Panc1 (cell line): ENCODE measurements at places on chromosomes 5 and 9. TPM values are rescaled to one million over a fixed set of nuclear protein-coding genes. Genes with fewer than 3 reads are reported as not detected.

Gene FAM114A2
- 20.7 TPM for total RNA-seq

Gene APBB3
- total RNA-seq: 28.6 TPM

Gene RNF224
- 0.15 TPM for total RNA-seq

Gene ANKRD34B
- 0.10 TPM for total RNA-seq

DNA sequence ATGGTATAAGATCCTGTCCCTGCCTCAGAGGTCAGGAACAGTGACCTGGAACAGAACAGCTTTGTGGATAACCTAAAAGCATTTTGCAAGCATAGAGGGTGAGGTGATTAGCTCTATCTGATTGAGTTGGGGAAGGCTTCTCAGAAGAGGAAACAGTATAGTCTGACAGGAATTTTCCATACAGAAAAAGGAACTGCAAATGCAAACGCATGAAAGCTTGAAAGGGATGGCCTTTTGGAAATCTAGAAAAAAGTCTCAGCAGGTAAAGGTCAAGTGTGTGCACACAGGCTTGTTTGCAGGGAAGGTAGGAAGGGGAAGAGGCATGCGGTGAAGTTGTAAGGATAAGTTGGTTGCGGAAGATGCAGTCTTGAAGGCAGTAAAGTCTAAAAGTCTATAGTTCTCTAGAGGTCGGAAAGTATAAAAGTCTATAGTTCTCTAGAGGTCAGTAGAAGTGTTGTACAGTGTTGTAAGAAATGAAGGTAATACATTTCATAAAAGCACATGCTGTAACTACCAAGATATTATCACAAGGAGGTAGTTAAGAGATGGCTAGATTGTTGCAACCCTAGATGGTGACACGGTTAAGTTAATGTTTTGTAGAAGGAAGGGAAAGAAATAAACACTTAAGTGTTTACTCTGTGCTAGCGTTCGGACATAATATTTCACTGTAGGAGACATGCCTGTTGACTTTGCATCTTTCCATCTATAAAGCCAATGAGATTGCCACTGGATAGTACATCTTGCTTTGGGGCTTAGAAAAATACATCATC is 16.7 kb upstream of the HSPB3 start:
- H3K4me1 ChIP-seq: no peaks in the 10 kb centered on the region
- H3K27ac ChIP-seq: no peak overlapping the region
- no peaks in the 10 kb centered on the region for H3K27me3 ChIP-seq
- DNase-seq: no peak
- no peaks in the 10 kb centered on the region for H3K36me3 ChIP-seq
- H3K4me3 ChIP-seq: no peak overlapping the region

DNA sequence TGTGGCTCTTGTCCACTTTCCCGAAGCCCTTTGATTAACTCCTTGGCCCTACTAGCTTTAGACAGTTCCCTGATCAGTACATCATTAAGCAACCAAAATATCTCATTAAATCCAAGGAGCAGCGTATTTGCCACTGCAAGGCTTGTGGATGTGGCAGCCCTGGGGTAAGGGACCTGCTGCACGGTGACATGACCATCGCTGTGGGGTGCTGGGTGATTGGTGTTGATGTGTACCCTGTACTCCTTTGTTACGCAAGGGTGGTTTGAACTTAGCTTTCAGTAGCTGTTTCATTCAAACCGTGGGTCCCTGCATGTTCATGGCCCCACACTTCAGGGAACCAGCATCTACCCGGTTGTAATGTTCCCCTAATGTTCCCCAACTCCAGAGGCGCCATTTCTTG is 41.0 kb downstream of the OTULIN start:
- peaks cover 7% of the 10 kb centered on the region for H3K36me3 ChIP-seq
- H3K27me3 ChIP-seq: no peaks in the 10 kb centered on the region
- no peak for DNase-seq
- no peak overlapping the region for H3K4me3 ChIP-seq

- no peak for DNase-seq
- no peaks in the 10 kb centered on the region for H3K4me1 ChIP-seq
- no peak overlapping the region for H3K27ac ChIP-seq
- H3K27me3 ChIP-seq: no peaks in the 10 kb centered on the region
Observed at GRCh38 chr5:79685627-79686026, 4.0 kb upstream of the CMYA5 start.

- H3K4me1 ChIP-seq: no peaks in the 10 kb centered on the region
- H3K36me3 ChIP-seq: no peaks in the 10 kb centered on the region; the same call in 1 of the 2 replicates
- peaks cover 18% of the 10 kb centered on the region for H3K27me3 ChIP-seq
- no peak overlapping the region for H3K27ac ChIP-seq
Observed at GRCh38 chr5:157267025-157267424, 1.1 kb downstream of the CYFIP2 start.

- H3K27ac ChIP-seq: no peak overlapping the region
- no peaks in the 10 kb centered on the region for H3K27me3 ChIP-seq
- no peak for DNase-seq
- H3K4me3 ChIP-seq: no peak overlapping the region
Observed at GRCh38 chr9:27426511-27427271, 97.4 kb upstream of the IFNK start.

- DNase-seq: no peak
- no peak overlapping the region for H3K27ac ChIP-seq
Observed at GRCh38 chr5:160434022-160434531, 12.4 kb downstream of the PTTG1 start.

Gene KCNN2
- total RNA-seq: not detected

- H3K4me1 ChIP-seq: no peaks in the 10 kb centered on the region
- peaks cover 3% of the 10 kb centered on the region for H3K27me3 ChIP-seq
- H3K27ac ChIP-seq: no peak overlapping the region
- no peaks in the 10 kb centered on the region for H3K36me3 ChIP-seq
- no peak for DNase-seq
- H3K4me3 ChIP-seq: no peak overlapping the region
Observed at GRCh38 chr9:76709020-76709419, 55.2 kb upstream of the PCA3 start.

- H3K27ac ChIP-seq: no peak overlapping the region
- H3K36me3 ChIP-seq: no peaks in the 10 kb centered on the region
- DNase-seq: no peak
- H3K27me3 ChIP-seq: no peaks in the 10 kb centered on the region
- no peaks in the 10 kb centered on the region for H3K4me1 ChIP-seq
Observed at GRCh38 chr5:44891116-44891515, 82.4 kb downstream of the MRPS30 start.

DNA sequence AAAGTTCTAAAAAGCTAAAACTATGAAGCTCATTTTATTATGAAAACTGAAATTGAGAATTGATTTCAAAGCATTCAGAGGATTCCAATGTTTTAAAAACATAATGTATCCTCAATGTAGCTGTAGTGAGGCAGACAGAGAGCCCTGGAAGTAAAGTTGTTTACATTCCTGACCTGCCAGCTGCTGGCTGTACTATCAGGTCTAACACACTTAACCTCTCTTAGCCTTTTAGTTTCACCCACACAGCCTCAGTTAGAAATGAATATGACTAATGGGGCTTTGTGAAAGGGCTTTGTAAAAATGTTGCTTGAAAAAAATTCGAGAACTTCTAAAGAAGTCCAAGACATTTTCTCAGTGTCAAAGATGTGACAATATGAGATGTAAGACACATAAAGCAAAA is 122.6 kb downstream of the FBXL17 start:
- no peaks in the 10 kb centered on the region for H3K36me3 ChIP-seq
- no peaks in the 10 kb centered on the region for H3K27me3 ChIP-seq
- no peak overlapping the region for H3K27ac ChIP-seq
- DNase-seq: no peak
- H3K4me1 ChIP-seq: 0 out of 2 replicates have a peak, but pooled peaks cover 8% of the 10 kb centered on the region

GRCh38 chr5:172697123-172698121 is 56.4 kb downstream of the NEURL1B start:
- no peaks in the 10 kb centered on the region for H3K36me3 ChIP-seq
- H3K27ac ChIP-seq: peak overlapping the region; percentile 80
- peaks cover 9% of the 10 kb centered on the region for H3K4me1 ChIP-seq

DNA sequence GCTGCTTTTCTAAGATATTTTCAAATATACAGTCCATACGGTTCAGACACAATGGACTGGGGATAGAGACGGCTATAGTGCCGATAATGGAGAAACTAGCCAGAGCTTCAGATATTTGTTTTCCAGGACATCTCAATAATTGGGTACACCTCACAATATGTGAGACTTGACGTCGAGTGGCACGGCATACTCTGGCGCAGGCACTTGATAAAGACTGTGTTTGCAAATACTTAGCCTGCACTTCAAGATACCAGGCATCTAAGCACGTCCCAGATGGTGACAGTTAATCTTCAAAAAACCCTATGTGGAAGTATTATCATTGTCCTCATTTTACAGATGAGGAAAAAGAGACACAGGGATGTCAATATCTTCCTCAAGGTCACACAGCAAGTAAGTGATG is 48.5 kb downstream of the SEMA5A start:
- H3K4me3 ChIP-seq: no peak overlapping the region
- no peak for DNase-seq
- no peak overlapping the region for H3K27ac ChIP-seq
- no peaks in the 10 kb centered on the region for H3K27me3 ChIP-seq
- no peaks in the 10 kb centered on the region for H3K36me3 ChIP-seq

- no peak for DNase-seq
- no peak overlapping the region for H3K27ac ChIP-seq
- H3K36me3 ChIP-seq: no peaks in the 10 kb centered on the region
- no peak overlapping the region for H3K4me3 ChIP-seq
Observed at GRCh38 chr9:136429683-136430491, 9.8 kb downstream of the INPP5E start.

Gene PFN3
- total RNA-seq: not detected

- H3K4me3 ChIP-seq: no peak overlapping the region
- no peaks in the 10 kb centered on the region for H3K4me1 ChIP-seq
- H3K27me3 ChIP-seq: no peaks in the 10 kb centered on the region; the same call in 1 of the 2 replicates
Observed at GRCh38 chr5:83711982-83712601, 8.6 kb downstream of the HAPLN1 start.

Gene GSN
- 278 TPM for total RNA-seq

GRCh38 chr9:109868207-109868606 is 88.2 kb downstream of the PALM2AKAP2 start:
- H3K4me3 ChIP-seq: no peak overlapping the region
- no peaks in the 10 kb centered on the region for H3K4me1 ChIP-seq
- no peaks in the 10 kb centered on the region for H3K36me3 ChIP-seq
- H3K27ac ChIP-seq: no peak overlapping the region
- DNase-seq: no peak

Gene LCN15
- 0.05 TPM for total RNA-seq

GRCh38 chr9:37486616-37487548 is 1.1 kb downstream of the POLR1E start:
- peaks cover 27% of the 10 kb centered on the region for H3K36me3 ChIP-seq
- DNase-seq: no peak
- H3K4me3 ChIP-seq: peak overlapping the region; percentile 67
- peak overlapping the region; percentile 91 for H3K27ac ChIP-seq
- no peaks in the 10 kb centered on the region for H3K27me3 ChIP-seq

DNA sequence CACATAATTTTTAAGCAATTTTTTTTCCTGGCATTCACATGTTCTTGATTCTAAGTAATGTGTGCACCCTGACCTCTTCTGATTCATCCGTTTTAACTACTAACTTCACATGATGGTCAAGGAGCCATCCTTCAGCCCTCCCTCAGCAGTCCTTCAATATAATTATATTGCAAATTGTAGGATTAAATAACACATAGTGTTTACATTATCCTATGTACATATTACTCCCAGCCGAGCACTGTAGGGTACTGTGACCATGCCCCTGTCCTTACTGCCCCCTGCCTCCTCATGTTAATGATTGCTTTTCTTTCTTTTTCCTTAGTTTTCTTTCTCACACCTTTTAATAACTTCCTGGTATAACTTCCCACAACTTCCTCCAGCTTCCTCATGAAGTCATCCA is 96.3 kb upstream of the FANCC start:
- H3K4me1 ChIP-seq: no peaks in the 10 kb centered on the region; the same call in 1 of the 2 replicates
- no peaks in the 10 kb centered on the region for H3K36me3 ChIP-seq
- no peak for DNase-seq
- no peaks in the 10 kb centered on the region for H3K27me3 ChIP-seq
- H3K4me3 ChIP-seq: no peak overlapping the region

Gene CTSL
- 45.2 TPM for total RNA-seq

Gene C9orf50
- total RNA-seq: not detected

DNA sequence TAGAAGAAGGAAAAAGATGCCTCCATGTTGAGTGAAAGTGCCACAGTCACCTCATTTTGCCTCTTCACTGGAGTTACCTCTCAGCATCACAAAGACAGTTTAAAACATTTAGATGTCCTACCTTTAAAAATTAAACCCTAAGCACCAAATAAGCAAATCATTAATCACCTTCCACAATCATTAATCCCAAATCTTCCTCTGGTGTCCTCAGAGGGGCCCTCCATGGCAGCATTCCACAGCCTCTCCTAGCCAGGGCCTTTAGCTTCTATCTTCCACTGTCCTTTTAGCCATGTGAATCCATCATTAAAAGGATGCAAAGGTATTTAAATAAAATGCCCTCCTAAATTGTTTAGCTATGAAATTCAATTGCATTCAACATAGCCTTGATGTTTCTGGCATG is 310.8 kb downstream of the PDE4D start:
- H3K27ac ChIP-seq: no peak overlapping the region
- H3K36me3 ChIP-seq: no peaks in the 10 kb centered on the region
- no peaks in the 10 kb centered on the region for H3K27me3 ChIP-seq
- H3K4me1 ChIP-seq: no peaks in the 10 kb centered on the region

Gene DND1
- 1.8 TPM for total RNA-seq

Gene ICE1
- total RNA-seq: 38.3 TPM

Gene TERT
- total RNA-seq: 8.9 TPM

- H3K4me3 ChIP-seq: no peak overlapping the region
- no peak overlapping the region for H3K27ac ChIP-seq
- H3K36me3 ChIP-seq: no peaks in the 10 kb centered on the region
- DNase-seq: no peak
- H3K4me1 ChIP-seq: no peaks in the 10 kb centered on the region
- no peaks in the 10 kb centered on the region for H3K27me3 ChIP-seq
Observed at GRCh38 chr5:132052520-132052919, 7.9 kb upstream of the IL3 start.

DNA sequence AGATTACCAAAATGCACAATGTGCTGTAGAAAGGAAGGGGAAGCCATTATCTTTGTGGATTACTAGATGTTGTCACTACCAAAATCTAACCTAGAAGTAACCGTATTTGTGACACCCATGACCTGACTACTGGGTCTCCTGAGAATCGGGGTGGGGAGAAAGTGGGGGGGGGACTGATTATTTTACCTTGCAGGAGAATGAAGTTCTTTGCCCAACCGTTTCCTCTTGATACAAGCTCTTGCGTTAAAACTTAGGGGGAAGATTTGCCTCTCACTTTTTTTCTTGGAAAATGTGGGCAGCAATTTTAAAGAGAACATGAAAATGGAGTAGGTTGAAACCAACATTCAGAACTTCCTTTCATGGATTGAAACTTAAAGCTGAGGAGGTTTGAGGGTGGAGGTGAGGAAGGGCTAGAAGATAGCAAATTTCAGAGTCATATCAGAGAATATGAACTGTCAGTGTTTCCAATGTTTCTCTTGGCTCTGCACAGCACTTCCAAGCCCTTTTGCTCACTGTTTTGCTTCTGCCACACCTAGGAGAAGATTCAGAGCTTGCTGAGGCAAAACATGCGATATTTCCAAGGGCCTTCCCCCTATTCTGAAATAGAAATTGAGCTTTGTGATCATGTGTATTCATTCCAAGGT is 280.8 kb downstream of the AOPEP start:
- no peaks in the 10 kb centered on the region for H3K27me3 ChIP-seq
- no peak for DNase-seq
- peaks cover 14% of the 10 kb centered on the region for H3K36me3 ChIP-seq
